ENCODE measurements at places on chromosomes 11 and 22.

GRCh38 chr11:92297567-92298553 lies 73.2 kb downstream of the FAT3 start:
- no peak for DNase-seq

- no peak for DNase-seq
These were observed 769.5 kb upstream of the LUZP2 start for GRCh38 chr11:23727387-23727786.

GRCh38 chr22:20204311-20204710 lies 53.5 kb upstream of the CCDC188 start:
- DNase-seq = no peak

DNA sequence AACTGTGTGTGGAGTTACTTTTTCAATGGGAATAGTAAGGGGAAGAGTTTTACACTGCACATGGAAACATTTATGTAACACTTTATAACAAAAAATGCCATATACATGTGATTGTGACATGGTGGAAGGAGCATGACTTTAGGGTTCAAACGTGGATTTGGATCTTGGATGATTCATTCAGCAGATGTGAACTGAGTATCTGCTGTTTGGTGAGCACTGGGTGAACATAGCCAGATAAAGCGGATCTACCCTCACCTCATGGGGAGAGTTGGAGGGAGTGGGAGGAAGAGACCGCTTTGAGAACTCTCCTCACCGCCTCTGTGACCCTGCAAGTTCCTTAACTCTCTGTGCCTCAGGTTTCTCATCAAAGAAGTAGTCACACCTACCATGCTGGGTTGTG lies 3.1 kb downstream of the NAA40 start:
- no peak for DNase-seq

- no peak for DNase-seq
These were observed 386.7 kb downstream of the TBC1D22A start for GRCh38 chr22:47148956-47149728.

DNA sequence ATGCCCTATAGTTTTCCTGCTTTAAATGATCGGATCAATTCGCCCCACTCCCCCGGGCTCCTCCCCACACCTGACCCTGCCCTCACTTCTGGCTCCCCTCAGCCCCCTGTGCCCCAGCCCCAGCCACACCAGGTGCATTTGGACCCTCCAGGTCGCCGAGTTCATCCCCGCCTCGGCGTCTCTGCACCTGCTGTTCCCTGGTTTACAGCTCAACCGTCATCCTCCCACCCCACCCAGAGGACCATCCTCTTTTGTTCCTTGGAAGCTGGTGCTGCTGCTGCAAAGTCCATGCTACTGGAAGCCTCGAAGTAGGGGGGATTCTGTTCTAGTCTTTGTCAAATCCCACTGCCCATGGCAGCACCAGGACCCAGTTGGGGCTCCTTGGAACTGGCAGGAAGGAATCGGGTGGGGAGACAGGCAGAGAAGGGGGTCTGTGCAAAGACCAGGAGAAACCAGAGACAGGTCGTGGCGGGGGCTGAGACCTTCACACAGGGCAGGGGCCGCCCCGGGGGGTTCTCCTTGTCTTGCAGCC lies 4.5 kb upstream of the MUC5B start:
- DNase-seq = no peak

- no peak for DNase-seq
These were observed 32.3 kb downstream of the MUC5B start for GRCh38 chr11:1255151-1255550.

GRCh38 chr11:127674754-127675153 lies 674.2 kb upstream of the KIRREL3 start:
- DNase-seq = no peak

GRCh38 chr11:69202511-69203221 lies 46.9 kb downstream of the SMIM38 start:
- no peak for DNase-seq

GRCh38 chr11:66570850-66571180 lies 2.4 kb upstream of the CTSF start:
- DNase-seq = no peak

DNA sequence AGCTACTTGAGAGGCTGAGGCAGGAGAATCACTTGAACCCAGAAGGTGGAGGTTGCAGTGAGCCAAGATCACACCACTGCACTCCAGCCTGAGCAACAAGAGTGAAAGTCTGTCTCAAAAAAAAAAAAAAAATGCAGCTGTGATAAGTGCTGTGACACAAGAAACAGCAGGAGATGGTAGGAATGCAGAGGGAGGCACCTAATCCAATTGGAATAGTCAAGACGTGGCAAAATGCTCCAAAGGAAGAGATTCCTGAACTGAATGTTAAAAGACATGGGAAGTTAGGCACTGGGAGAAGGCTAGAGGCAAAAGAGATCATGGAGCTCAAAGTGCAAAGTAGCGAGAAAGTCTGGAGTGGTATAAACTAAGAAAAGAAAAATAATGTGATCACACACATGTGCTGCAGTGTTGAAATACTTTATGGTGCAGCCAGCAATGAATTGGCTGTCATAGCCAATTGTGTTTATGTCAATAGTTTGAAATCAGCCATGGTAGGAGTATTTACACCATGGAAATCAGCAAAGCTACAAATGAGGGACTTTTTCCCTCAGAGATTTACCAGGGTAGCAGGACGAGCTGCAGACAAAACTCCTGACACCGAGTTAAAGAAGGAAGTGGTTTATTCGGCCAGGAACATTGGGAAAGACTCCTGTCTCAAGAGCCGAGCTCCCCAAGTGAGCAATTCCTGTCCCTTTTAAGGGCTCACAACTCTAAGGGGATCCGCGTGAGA lies 40.9 kb upstream of the LIPT2 start:
- no peak for DNase-seq

- DNase-seq = no peak
These were observed 57.0 kb downstream of the ETS1 start for GRCh38 chr11:128530118-128531074.

- DNase-seq = no peak
These were observed 492.1 kb upstream of the CADM1 start for GRCh38 chr11:115996125-115996807.

DNA sequence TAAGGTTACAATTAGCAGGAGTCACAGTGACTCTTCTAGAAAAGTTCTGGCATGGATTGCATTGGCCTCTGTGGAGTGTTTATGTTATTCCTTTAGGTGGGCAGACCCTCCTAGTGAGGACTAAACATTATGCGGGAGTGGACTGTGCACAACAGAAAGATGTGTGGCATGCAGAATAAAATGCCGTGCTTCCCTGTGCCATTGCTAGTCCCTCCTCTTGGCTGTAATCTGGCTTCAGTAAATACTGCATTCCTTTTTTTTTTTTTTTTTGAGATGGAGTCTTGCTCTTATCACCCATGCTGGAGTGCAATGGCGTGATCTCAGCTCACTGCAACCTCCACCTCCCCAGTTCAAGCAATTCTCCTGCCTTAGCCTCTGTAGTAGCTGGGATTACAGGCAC lies 45.0 kb downstream of the SLC5A1 start:
- DNase-seq = no peak

- DNase-seq = no peak
These were observed 30.8 kb upstream of the PICK1 start for GRCh38 chr22:38026130-38027111.

DNA sequence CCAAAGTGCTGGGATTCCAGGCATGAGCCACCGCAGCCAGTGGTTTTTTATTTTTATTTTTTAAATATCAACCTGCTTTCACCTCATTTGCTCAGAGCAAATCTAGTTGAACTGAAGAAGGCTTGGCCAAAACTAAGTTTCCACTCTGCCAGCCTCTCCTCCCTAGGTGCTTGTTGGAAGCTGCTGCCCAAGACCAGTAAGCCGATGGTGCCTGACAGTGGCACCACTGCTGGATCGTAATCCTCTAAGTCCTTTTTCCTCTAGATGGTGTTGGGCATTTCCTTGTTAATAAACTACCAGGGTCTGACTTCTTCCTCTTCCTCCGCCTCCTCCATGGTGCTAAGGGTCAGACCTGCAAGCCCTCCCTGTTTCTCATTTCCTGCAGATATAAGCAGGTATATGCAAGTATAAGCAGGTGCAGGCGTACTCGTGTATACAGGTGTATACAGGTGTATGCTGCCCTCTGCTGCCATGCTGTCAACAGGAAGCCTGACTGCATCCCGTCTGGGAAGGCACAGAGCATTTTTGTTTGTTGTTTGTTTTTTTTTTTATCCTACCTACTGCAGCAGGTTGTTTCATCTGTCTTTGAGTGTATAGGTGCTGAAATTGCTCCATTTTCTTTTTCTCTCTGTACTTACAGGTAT lies 1.6 kb downstream of the NADSYN1 start:
- no peak for DNase-seq

DNA sequence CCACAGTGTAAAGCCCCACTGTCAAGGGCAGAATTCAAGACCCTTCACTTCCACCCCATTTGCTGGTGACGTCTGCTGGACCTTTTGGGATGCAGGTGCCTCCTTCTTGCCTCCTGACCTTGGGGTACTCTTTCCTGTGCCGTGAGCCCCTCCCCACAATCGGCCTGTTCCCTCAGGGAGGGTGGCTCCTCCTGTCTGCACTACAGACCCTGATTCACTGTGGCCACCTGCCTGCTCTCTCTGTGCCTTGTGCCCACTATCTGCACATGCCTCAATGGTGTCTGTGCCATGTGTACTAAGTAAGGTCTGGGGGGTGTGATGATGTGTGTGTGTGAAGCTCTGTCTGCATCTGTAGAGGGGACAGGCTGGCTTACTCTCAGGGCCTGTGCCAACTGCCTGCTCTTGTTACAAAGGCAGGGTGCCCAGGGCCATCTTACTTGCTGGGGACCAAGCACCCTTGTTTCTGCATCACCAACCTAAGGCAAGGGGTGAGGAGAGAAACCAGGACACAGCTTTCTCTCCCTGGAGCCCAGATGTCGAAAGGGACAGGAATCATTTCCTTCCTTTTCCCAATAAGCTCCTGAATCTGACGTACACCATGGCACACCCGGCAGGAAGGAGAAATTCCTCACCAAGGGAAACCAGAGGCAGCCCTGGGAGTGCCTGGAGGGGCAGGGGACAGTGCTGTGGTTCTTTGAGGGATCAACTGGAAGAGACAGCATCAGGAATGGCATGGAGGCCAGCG lies 3.7 kb downstream of the PPM1F start:
- DNase-seq = no peak

GRCh38 chr11:28697920-28698827 lies 590.0 kb downstream of the METTL15 start:
- DNase-seq = no peak

- no peak for DNase-seq
These were observed 825.6 kb downstream of the TBC1D22A start for GRCh38 chr22:47587861-47588577.

DNA sequence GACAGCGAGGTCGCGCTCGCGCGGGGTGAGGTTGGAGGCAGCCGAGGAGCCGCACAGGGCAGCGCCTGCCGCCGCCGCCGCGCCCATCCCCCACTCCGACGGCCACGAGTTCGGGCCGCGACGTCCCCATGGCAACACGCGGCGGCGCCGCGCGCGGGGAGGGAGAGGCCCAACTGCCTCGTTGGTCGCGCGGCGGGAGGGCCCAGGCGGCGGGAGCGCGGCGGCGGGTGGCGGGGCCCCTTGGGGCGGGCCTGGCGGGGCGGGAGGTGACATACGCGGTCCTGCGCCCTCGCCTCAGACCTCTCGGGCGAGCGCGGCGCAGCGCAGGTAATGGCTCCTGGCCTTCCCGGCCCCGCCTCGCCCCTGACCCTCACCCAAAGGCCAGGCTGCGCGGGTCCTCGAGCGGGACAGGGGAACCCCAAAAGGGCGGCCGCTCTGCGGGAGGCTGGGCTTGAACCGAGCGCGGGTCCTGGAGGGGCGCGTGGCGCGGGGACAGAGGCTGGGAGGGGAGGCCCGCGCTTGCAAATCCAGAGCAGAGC lies at the start of gene DEUP1:
TSS of gene DEUP1 (plus strand) at position 297 of the 539 bp plus-strand sequence. CDS start 1,518 bp downstream, outside the sequence.
- DNase-seq = no peak

DNA sequence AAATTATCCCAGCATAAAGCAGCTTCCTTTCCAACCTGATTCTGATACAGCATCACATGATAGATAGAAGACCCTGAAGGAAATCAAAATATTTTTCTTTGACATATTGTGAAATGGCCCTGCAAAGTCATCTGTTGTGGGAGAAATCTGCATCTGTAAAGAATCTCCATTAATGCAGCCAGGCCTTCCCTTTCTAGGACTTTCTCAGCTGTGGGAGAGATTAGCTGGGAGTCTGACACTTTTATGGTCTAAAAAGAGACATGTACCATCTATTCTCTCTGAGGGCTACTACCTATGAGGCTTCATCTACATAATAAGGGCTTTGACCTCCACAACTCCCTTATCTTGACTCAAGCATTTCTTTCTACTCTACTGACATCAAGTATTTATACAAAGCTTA lies 238.1 kb downstream of the SWAP70 start:
- no peak for DNase-seq

DNA sequence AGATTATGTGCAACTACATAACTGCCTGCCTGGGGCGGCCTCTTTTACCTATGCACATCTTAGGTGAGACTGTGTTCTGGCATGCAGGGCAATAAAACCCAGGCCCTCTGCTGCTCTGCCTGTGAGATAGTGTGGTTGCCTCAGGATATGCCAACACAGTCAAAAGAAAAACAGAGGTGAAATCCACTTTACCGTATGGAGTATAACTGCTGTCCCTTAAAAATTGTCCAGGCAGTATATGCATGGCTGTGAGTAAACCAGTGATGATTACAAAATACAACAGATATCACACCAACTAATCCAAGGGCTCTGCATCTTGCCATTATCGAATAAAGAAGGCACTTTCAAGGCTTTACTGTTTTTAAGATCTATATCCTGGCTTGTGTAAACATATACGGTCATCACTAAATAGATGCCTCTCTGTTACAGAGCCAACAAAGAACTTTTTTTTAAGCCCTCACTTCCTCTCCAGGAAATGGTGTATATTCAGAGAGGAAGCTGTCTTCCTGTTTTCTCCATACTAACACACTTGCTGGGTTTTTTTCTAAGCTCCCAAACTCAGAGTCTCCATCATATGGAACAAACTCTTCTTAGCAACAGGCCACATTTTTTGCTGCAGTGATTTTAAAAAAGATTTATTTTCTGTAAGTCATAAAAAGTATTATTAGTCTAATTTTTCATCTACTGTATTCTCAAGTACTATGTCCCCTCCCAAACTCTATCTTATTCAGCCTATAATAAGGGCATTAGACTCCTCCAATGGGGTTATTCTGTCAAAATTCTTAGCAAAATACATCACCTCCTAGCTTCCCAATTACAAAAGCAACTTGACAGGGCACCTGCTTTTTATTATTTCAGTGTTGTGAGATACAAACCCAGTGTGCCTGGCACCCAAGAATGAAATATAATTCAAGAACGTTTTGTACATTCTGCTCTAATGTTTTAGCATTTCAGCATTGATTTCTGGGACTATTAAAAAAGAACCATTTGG lies 135.2 kb downstream of the MAML2 start:
- DNase-seq = no peak

- no peak for DNase-seq
These were observed 29.7 kb upstream of the PICK1 start for GRCh38 chr22:38027487-38027886.

DNA sequence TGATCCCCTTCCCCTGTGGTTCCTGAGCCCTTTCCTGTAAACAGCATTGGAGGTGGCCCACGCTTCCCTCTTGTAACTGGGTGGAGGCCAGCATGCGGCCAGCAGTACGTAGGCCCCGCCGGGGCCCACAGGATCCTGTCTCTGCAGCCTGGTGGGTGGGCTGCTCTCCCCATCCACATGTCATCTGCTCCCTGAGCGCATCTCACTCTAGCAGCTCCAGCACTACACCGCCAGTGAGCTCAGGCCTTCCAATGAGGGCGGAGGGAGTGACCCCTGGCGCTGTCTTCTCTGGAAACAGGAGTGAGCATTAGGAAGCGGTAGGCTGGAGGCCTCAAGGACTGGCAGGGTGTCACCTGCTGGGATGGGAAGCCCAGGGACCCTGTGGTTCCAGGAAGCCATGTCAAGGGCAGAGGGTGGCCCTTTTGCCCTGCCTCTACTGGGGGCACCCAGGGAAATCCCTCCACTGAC lies 363.9 kb downstream of the TBC1D22A start:
- DNase-seq = no peak

- no peak for DNase-seq
These were observed at the start of gene CHRM1 for GRCh38 chr11:62921201-62921572. TSS of gene CHRM1 (minus strand) at chr11:62921363. CDS start at chr11:62911100, 10,263 bp downstream.
